ENCODE measurements at places on chromosomes 2 and 18.

- no peak for DNase-seq
These were observed 87.1 kb upstream of the DNAJC10 start for GRCh38 chr2:182628916-182629315.

- no peak for DNase-seq
These were observed 81.4 kb upstream of the GATA6 start for GRCh38 chr18:22088029-22088428.

- no peak for DNase-seq
These were observed 65.3 kb upstream of the AMMECR1L start for GRCh38 chr2:127951026-127951425.

- DNase-seq, result no peak
These were observed 72.8 kb downstream of the UPP2 start for GRCh38 chr2:158174495-158174894.

- no peak for DNase-seq
These were observed 78.2 kb downstream of the UBE2E3 start for GRCh38 chr2:181058378-181059269.

GRCh38 chr2:239626961-239627592 is 226.3 kb upstream of the HDAC4 start:
- DNase-seq, result no peak

- no peak for DNase-seq
These were observed 32.5 kb upstream of the KCNE4 start for GRCh38 chr2:223019390-223019930.

DNA sequence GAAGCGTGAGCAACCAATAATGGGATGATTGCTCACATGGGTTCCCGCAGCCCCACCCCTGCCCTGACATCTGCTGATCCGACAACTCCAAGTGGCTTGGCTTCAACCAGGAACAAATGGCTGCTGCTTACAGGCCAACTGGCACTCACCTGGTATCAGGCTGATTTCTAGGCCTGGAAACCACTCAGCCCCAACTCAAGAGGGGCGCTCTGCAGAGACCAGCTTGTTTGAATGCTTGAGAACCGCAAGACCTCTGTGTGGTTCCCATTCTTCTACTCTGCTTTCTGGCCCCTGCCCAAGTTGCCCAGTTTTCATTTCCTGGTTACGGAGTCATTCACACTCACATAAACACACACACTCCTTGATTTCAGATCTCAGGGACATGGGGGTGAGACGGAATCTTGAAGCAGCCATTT is 52.0 kb downstream of the TNP1 start:
- no peak for DNase-seq

DNA sequence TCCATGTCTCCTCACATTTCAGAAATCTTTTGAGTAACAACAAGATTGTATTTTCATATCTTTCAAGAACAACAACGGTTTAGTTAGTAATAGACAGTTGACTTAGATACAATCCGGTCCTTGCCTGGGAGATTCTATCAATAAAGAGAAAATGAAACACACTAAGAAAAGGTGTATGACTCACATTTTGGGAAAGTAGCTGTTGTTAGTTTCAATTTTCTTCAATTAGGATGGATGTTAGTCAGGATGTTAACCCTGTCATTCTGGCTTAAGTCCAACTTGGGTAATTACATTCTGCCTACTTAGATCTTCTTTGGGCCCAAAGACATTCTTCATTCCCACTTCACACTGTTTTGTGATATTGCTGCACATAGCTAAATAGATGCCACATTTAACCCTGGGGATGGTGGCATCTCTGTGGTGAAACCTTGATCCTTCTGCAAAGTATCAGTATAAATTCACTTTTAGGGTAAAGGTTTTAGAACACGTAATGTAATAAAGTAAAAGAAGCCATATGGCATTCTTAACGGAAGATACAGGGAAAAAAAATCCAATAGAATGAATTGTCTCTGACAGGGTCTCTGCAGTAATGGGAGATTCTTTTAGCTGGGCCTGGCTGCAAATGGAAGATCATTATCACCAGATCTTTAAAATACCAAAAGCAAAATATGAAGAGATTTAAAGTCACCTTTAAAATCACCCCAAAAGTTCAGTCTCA is 365.5 kb downstream of the FIGN start:
- no peak for DNase-seq

- DNase-seq, result peak; percentile 86
These were observed 92.6 kb upstream of the KCNE4 start for GRCh38 chr2:222959358-222959757.

GRCh38 chr2:227415538-227416424 is 28.0 kb upstream of the SCYGR1 start:
- peak; percentile 2 for DNase-seq

- no peak for DNase-seq
These were observed 659 bp downstream of the ZNF142 start for GRCh38 chr2:218658671-218659257.

DNA sequence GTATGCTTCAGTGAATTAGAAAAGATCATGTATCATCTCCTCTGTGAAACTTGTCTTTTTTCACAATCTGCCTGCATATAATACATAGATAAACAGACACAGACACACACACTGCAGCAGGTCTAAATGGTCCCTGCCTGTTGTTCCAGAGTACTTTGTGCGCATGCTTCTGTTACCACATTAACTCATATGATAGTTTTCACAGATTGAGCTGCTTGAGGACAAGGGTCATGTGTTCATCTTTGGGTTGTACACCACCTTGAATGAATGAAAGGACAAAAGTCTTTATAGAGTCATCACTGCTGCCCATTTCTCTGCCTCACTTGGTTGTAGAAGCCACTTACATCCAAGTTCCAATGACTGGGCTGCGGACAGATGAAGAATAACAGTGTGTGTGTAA is 72.7 kb upstream of the GLS start:
- DNase-seq, result no peak

GRCh38 chr18:22432657-22433137 is 15.0 kb upstream of the CTAGE1 start:
- peak; percentile 33 for DNase-seq

DNA sequence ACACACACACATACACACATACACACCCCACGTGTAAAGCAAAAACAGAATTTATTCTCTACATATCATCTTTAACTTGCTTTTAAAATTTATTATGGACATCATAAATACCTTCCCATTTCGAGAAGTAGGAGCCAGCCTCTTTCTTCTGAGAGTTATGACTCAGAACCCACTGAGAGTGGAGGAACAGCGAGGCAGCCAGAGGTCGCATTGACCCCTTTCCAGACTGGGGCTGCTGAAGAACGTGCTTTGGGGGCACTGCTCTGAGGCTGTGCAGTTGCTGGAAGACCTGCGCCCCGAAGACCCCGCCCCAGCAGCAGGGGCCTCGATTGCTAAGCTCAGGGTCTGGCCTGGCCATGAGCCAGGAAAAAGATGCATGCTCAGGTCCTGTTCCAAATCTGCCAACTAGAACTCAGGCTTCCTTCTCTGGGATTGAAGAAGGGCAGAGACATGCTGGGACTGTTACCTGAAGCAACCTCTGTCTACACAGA is 133.8 kb upstream of the TWIST2 start:
- no peak for DNase-seq

- no peak for DNase-seq
These were observed 124.0 kb downstream of the GULP1 start for GRCh38 chr2:188415754-188416083.

GRCh38 chr2:127000937-127001336 is 102.2 kb downstream of the TEX51 start:
- no peak for DNase-seq

GRCh38 chr2:189557373-189557772 is 23.2 kb downstream of the SLC40A1 start:
- no peak for DNase-seq

DNA sequence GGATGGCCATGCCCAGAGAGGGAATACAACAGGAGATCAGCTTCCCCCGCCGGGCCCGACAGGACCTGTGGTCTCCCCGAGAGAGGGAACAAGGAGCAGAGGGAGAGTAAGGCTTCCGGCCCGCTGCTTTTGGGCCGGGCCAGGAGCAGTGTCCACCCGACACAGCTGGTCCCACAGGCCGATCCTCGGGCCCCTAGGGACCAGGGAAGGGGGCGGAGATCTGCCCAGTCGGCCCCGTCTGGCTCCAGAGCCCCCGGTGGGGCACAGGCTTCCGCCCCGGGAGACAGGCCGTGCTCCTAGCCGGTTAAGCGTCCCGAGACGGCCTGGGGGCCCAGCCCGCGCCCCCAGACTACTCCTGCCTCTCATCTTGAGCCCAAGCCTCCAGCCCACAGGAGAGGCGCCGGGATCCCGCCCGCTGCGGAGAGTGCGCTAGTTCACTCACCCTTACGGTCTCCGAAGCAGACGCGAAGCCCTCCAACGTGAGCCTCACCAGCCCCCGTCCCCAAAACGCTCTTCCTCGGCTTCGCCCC is at the start of gene MCFD2:
Gene MCFD2, minus strand, starts transcription at position 526 of the 530 bp plus-strand sequence. CDS start 6,635 bp downstream, outside the sequence.
- DNase-seq, result no peak
